ENCODE measurements at places on chromosomes 6 and 20.

DNA sequence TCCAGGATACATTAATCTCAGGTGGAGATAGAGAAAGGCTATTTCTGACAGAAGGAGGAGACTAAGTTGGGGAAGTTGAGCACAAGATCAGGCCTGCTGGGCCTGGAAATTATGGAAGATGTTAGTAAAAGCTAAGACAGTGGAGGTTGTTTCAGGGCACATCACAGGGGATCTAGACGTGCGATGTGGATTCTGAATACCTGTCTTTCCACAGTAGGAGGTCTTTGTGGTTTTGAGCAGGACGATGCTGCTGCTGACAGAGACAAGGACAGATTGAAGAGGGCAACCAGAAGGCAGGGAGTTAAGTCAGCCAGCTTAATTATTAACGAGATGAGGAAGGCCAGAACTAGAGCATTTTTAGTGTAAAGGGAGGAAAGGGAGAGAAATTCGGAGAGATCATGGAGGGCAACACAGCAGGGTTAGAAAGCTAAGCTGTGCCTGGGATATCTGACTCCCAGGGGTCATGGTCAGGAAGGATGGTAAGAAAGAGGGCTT, 384.9 kb downstream of the MAFB start:
- no peak for DNase-seq

DNA sequence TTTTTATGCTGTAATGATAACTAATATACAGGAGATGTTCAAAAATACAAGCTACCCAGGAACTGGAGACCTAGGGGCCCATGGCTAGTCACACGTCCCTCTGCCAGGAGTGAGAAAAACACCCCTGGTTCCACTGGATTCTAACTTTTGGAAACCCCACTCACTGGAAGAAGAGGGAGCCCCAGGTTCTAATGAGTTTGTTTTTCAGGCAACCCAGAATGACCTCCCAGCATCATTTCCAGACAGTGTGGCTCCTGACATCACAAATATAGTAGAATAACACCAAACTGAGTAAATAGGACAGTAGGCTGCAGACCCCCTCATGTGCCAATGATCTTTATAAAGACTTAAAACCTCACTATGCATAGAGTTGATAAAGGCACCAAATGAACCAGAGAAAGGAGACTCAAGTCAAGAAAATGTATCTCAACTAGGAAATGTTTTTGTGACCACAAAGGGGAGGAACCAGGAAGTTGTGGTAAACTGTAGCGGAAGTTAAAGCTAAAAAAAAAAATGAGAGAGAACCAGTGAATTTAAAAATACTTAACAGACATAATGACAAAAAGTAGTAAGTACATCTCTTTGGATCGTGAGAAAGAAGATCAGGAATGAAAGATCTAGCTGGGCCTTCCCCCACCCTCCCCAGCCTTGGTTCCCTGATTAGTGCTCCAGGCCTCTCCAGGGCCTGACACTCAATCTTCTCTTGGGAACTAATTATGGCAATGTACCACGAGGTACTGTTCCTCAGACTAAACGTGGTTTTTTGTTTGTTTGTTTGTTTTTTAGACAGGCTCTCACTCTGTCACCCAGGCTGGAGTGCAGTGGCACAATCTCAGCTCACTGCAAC, 19.8 kb downstream of the HLA-E start:
- DNase-seq: no peak

DNA sequence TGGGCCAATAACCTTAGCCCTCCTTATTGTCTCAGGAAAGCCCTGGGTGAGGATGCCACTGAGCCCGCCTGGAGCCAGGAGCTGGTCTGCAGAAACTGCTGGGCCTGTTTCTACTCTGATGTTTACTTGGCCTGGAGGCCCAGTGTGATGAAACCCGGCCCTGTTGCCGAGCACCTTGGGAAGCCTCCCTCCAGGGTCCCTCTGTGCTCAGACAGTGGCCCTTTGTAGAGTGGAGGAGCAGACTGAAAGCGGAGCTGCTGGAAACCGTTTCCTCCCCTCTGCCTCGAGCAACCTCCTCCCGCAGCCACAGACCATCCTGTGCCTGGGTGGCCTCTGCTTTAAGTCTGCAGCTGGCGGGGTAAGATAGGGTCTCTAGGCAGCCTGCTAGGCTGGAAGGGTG, 84.1 kb upstream of the EPB41L1 start:
- no peak for DNase-seq

GRCh38 chr6:139531148-139532115, 157.0 kb upstream of the CITED2 start:
- no peak for DNase-seq

DNA sequence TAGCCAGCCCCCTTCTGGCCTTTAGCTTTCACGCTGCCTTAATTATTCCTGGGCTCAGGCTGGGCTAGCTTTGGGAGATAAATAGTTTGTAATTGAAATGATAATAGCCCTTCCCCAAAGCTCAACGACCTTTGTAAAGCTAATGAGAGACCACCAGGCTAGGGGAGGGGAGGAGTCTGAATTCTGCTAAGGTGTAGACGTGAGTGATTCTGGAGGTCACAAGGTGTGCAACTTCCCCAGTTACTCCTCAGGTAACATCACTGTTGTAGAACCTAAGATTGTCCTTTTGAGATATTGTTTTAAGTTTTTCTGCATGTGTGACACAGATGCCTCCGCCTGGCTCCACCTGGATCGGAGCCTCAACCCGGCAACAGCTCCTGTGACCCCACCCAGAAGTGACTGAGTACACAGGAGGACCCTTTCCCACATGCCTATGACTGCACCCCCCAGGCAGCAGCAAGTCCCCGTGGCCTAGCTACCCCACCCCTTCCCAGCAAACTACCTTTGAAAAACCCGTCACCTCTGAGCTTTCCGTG, 5.8 kb upstream of the GPR31 start:
- DNase-seq: peak; percentile 92

DNA sequence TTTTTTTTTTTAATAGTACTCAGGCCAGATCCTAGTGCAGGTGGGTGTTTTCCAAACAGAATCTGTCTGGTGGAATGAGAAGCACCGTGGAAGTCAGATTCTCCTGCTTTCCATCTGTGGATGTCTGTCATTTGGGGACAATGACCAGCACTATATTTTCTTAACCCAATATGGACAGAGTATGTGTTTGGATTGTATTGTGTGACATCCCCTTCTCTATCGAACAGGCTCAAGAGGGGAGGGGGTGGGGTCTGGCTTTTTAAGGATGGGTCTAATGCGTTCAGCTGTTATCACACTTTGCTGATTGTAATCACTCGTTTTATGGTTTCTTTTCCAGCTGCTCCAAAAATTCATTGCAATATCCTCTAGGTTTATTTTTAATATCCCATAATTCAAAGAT, 197.5 kb upstream of the CEP162 start:
- DNase-seq: no peak

DNA sequence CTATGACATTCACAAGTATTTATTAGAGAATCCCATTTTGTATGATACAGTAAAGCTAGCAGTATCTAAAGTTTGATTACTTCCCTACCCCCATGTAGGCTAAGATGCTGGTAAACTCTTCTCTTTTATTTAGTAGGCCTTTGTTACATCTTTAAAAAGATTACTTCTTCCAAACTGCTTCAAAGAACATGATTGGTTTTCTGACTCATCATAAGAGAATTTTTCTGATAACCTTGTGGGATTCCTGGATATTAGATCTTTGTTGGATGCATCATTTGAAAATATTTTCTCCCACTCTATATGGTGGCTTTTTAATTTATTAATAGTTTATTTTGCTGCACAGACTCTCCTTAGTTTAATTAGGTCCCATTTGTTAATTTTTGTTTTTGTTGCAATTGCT, 898.3 kb upstream of the ADGRB3 start:
- no peak for DNase-seq
